ENCODE measurements at places on chromosomes 2 and 18.

DNA sequence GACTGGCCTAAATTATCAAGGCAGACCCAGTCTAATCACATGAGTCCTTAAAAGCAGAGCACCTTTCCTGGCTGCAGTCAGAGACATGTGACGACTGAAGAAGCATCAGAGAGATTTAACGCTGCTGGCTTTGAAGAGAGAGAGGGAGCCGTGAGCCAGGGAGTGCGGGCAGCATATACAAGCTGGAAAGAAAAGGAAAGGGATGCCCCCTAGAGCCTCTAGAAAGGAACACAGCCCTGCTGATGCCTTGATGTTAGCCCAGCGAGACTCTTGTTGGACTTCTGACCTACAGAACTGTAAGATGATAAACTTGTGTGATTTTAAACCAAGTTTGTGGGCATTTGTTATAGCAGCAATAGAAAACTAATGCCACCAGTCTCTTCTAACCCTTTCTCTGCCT lies 58.1 kb downstream of the HEATR5B start:
- no peak for DNase-seq

DNA sequence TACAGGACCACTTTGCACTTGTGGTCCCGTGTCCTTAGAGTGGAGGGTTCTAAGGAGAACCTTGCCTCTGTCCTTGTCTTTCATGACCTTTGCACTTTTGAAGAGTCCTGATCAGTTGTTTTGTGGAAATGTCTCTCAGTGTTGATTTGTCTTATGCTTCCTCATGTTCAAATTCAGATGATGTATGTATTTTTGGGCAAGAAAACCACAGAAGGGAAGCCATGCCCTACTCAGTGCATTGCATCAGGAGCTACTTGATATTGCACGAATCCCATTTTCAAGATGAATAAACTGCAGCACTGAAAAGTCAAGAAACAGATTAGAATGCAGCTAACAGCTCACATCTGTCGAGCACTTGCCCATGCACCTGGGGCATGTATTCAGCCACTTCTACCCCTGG lies 152.2 kb downstream of the INHBB start:
- no peak for DNase-seq

DNA sequence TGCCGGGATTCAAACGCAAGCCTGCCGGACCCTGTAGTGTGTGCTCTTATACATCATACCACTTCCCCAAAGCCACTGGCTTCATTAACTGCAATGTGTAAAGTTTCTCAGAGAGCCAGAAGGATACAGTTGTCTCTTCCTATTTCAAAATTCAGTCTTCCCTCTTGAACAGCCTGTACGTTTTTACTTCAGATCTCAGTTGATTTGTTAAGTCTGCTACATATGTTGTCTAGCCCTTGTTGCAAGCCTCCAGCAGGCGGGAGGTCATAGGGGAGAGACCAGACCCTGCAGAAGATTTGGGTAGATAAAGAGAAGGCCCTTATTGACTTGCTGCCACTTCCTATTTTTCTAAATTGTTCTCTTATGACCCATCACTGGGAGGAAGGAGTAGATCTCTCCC lies 56.2 kb downstream of the ARHGEF33 start:
- no peak for DNase-seq

GRCh38 chr2:175035806-175036205 lies 30.6 kb upstream of the CHN1 start:
- DNase-seq: no peak

GRCh38 chr2:232328516-232329460 lies 49.8 kb upstream of the ALPP start:
- DNase-seq: no peak

- no peak for DNase-seq
These were observed 35.0 kb upstream of the IL1R2 start for GRCh38 chr2:101956465-101957438.

- DNase-seq: no peak
These were observed 79.7 kb downstream of the MDH1 start for GRCh38 chr2:63668466-63668865.

- DNase-seq: no peak
These were observed 270.6 kb upstream of the MMADHC start for GRCh38 chr2:149858216-149858615.

- DNase-seq: no peak
These were observed 31.5 kb upstream of the SCG2 start for GRCh38 chr2:223633656-223634055.

DNA sequence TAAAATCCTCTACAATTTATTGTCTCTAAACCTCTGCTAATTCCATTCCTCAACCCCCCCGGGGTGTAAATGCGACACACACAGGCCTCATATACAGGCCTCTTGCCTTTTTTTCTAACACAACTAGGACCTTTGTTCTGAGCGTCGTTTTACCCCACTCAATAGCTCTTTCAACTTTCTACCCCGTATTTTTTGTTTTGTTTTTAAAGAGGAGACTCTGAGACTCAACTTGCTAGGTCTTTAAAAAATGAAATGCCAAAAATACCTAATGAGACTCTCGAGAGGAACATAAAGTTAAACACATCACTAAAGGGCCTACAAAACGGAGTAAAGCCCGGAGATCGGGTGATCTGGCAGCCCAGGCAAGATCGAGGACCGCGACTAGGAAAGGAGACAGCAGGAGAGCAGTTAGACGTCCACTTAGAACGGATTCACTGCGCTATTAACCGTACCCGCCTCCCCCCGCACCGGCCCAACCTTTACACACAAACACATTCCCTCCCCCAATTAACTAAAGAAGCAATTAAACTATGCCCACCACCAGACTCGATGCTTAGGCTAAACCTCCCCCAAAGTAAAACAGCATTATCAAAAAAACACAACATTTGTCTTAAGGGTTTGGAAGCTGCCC lies 1.7 kb downstream of the TRIP12 start:
- no peak for DNase-seq

DNA sequence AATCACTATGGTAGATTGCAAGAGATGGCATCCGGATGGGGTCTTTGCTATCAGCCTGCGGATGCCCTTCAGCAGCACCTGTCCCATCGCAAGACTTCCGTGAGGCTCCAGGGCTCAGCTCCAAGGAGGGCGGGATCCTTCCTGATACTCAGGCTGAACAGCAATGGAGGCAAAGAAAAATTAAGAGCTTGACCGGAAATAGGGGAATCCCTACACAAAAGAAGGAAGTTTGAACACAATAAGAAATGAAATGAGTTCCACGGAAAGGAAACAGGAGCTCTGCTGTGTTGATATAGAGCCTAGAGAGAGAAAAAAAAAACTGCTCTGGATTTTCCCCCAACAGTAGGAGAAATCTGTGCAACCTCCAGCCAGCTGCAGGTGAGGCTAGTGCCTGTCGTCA lies 91.9 kb downstream of the ARL4C start:
- DNase-seq: no peak

GRCh38 chr18:24462838-24463775 lies 2.7 kb downstream of the HRH4 start:
- no peak for DNase-seq

GRCh38 chr2:23734416-23734815 lies 192.5 kb downstream of the ATAD2B start:
- DNase-seq: no peak

- DNase-seq: no peak
These were observed 162.9 kb upstream of the SIX2 start for GRCh38 chr2:45172142-45172541.

DNA sequence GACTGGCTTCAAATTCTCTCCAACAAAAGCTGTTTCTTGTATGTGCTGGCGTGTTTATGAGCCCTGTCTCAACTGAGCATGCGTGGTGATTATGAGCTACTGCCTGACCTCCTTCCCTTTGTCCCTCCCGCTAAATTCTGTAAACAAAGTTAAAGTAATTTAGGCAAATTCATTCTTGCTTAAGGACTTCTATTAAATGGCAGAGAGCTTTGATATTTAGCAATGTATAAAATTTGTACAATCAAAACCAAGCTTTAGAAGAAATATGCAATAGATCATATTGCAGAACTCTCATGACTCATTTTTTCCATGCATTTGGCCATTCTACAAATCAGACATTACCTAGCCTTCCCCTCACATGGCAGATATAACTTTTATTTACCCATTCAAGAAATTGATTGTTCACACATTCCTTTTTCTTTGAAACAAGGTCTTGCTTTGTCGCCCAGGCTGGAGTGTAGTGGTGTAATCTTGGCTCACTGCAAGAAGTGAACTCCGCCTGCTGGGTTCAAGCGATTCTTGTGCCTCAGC lies 18.2 kb downstream of the IGFBP2 start:
- DNase-seq: no peak

- no peak for DNase-seq
These were observed 487.3 kb upstream of the SPRED2 start for GRCh38 chr2:65919550-65920188.

- no peak for DNase-seq
These were observed 98.9 kb upstream of the CYP1B1 start for GRCh38 chr2:38174646-38175423.

DNA sequence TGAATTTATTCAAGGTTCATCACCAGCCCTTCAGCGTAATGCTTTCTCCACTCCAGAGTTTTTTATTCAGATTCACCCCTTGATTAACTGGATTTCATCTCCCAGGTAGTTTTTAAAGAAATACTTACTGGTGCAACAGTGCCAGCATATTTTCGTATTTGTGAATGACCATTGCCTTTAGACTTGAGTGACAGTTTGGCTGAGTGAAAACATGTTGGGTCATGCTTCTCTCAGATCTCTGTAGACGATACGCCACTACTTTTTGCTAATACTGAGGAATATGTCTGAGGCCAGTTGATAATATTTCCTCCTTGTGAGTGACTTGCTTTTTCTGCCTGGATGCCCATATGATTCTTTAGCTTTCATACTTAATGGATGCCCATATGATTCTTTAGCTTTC lies 51.5 kb downstream of the CYP26B1 start:
- no peak for DNase-seq

DNA sequence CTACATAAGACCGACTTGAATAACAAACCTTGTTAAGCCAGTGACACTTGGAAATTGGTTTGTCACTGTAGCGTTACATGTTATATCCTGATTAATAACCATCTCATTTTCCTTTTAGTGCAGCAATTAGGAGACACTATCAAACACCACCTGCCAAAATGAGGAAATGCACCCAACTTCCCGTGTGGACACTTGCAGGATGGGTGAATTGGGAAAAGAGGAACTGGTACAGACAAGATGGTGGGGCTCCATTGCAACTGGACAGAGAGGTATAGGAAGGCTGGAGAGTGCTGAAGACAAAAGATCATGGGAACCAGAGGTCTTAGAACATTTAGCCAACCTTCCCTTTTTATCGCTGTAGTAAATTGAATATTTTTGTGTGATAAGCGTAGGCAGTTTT lies 816.3 kb upstream of the HS6ST1 start:
- DNase-seq: no peak

DNA sequence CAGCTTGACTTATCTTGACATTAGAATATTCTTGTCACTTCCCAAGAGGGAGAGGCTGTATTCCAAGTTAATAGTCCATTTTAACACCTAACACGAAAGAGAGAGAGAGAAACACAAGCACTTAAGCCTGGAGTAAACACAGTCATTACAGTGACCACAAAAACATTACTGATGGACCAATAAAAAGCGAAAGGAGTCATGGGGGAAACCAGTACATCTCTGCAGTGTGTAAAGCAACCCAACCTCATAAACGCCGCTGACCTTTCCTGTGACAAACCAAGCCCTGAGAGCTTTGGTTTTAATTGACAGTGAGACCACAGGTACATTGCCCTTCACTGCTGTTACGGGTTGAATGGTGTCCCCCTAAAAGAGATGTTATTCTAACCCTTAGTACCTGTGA lies 78.3 kb downstream of the SMAD4 start:
- no peak for DNase-seq

DNA sequence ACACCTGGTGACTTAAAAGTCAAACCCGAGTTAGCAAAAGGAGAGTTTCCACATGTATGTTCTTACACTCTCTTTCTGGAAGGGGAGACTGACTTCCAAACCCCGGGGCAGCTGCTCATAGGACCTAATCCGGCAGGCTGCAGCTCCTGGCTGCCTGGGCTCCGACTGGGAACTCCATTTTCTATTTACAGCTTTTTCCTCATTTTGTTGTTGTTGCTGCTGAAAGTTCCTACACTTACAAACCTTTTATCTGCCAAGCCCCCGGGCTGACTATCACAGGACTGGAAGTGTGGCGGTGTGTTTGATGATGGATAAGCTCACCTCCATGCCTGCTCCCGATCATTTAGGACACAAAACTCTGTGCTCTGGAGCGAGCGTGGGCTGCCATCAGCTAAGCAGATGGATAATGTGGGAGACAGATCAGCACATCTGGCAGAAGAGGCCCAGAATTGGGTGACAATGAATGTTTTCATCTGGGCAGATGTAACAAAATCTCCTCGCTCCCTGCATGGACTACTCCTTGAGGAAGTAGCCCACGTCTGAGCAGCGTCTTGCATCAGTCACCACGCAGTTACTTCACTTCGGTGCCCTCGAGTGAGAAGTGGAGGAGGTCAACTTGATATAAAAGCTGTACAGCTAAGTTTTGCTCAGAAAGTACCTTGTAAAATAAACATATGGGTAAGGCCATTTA lies 114.4 kb upstream of the COPS8 start:
- DNase-seq: no peak

- DNase-seq: no peak
These were observed 141.5 kb upstream of the PKDCC start for GRCh38 chr2:41906338-41906725.

- DNase-seq: no peak
These were observed 149.5 kb downstream of the SPP2 start for GRCh38 chr2:234199996-234200395.

- DNase-seq: no peak
These were observed 55.9 kb downstream of the FEZ2 start for GRCh38 chr2:36541891-36542595.

- DNase-seq: no peak
These were observed 182.2 kb upstream of the EPAS1 start for GRCh38 chr2:46114996-46115395.

GRCh38 chr2:14433946-14434495 lies 198.5 kb upstream of the LRATD1 start:
- DNase-seq: no peak

GRCh38 chr2:16031848-16032159 lies 91.5 kb downstream of the MYCN start:
- DNase-seq: no peak

GRCh38 chr2:112917856-112918255 lies 6.9 kb downstream of the IL37 start:
- DNase-seq: no peak

GRCh38 chr2:96913117-96913397 lies 43.2 kb upstream of the SEMA4C start:
- no peak for DNase-seq

DNA sequence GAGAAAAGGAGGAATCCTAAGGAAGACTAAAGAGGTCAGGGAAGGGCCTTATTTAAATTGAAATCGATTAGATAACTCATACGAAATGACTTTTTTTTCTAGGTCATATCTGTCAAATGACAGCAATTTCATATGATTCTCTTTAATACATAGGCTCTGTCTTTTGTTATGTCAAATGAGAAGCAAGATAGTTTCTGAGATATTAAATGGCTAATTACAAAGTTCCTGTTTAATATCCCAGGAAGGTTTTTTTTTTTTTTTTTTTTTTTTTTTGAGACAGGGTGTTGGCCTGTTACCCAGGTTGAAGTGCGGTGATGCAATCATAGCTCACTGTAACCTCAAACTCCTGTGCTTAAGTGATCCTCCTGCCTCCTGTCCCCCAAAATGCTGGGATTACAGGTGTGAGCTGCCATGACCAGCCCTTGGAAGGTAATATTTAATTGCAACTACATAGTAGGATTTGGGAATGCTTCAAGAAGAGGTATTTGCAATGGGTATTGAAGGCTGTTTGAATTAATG lies 48.0 kb upstream of the RMND5A start:
- no peak for DNase-seq

Data from stimulated activated CD4-positive, alpha-beta T cell treated with anti-CD3 and anti-CD28 coated beads, Interleukin-15, amount 100 ng/mL, for 1 hour (primary cell).